ENCODE measurements at places on chromosomes 6 and 20. TPM values are rescaled to one million over a fixed set of nuclear protein-coding genes. Genes with fewer than 3 reads are reported as not detected.

The CMTR1 gene
- 36.4 TPM for total RNA-seq

GRCh38 chr20:57657535-57658446 is 37.6 kb upstream of the ZBP1 start:
- no peak for DNase-seq

DNA sequence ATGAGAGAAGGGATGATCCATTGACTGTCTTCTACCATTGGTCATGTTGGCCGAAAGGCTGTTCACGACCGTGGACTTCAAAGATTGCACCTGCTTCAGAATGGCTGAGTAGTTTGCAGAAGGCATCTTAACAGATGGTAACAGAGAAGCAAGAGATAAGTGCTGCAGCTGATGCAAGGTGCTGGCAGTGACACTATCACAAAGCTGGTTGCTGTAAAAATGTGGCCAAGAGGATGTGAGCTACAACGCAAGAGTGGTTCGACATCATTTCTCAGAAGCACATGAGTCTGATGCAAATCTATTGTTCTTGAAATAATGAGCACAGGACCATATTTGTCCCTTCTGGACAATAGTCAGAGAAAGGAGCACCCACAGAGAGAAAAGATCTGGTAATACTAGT is 27.0 kb upstream of the ANKEF1 start:
- no peak for DNase-seq

DNA sequence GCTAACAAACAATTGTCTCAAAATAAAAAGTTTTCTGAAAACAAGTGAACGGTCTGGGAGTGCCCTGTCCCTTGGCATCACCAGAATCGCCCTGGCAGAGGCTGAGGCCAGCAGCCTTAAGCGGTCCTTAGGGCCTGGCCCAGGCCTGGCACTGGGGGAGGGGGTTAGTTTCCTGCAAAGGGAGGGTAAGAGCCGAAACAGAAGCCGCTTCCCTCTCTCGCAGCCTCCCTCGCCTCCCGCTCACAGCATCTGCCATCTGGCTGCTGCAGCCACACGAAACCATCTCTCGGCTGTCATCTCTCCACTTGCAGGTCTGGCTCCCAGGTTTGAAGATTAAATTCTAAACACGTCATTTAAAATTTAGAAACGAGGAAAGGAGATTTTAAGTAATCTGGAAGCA is 31.5 kb downstream of the PMEPA1 start:
- DNase-seq = no peak

GRCh38 chr20:19930426-19930825 is 86.7 kb upstream of the NAA20 start:
- DNase-seq = no peak

DNA sequence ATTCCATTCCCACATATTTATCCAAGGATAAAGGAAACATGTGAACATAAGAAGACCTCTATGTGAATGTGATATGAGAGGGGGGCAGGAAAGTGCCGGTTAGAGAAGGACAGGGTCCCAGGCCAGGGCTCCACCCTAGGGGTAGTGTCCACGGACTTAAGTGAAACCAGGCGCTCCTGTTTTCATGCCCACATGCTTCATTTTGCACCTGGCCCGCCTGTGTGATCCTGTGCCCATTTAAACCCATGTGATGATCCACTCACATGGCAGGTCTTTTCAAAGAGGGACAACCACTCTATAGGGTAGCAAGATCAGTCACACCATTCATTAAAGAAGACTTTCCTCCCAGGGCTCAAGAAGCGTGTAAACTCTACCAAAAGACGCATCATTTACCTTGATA is 865.3 kb upstream of the GJE1 start:
- no peak for DNase-seq

GRCh38 chr6:169571123-169571962 is 130.5 kb downstream of the WDR27 start:
- peak; percentile 66 for DNase-seq

DNA sequence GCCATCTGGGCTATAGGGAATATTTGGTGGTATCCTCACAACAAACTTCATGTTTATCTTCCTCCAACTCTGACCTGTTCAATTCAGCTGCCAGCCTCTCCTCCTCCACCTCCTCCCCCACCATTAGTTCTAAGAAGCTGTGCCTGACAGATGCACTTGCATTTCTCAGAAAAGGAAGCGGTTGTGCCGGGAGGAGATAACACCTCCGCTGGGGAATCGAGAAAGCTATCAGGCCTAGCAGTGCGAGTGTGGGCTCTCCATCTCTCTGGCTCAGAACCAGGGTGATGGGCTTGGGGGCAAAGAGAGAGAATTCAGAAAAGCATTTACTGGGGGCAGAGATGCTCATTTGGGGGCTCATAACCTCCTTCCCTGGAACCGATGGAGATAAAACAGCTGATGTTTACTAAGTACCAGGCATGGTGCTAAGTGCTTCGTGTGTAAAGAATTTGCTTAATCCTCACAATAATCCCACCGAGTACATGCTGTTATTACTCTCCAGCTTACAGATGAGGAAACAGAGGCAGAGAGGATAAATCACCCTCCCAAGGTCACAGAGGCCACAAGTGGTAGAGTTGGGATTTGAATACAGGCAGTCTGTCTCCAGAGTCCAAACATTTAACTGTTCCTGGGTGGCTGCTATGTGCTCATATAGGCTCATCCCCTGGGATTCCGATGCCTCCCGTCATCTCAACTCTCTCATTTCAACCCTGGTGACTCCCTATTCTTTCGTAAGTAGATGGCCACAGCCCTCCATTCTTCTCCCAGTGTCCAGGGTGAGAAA is 38.3 kb downstream of the COX4I2 start:
- DNase-seq = peak; percentile 25
